ENCODE measurements at places on chromosomes 3 and 15. TPM values are rescaled to one million over a fixed set of nuclear protein-coding genes. Genes with fewer than 3 reads are reported as not detected.

DNA sequence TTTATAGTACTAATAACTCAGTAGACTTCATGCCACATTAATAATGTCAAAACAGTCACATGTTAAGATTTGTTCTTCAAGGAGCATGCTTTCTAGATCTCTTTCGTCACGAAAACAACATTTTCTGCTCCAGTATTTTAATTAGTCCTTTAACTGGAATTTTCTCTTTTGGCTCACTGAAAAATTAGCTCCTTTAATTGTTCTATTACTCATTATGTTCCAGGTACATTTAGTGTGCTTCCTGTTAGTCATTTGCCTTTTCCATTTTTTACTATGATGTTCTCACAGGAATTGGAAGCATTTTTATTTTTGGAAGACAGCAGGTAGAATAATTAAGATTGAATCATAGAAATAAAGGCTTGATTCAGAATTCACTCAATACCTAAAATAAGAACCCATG is 111.2 kb downstream of the SLC9A9 start:
- no peak for DNase-seq

The ABI3BP gene
- 27.2 TPM for total RNA-seq

The SLC51A gene
- total RNA-seq, result 7.5 TPM

DNA sequence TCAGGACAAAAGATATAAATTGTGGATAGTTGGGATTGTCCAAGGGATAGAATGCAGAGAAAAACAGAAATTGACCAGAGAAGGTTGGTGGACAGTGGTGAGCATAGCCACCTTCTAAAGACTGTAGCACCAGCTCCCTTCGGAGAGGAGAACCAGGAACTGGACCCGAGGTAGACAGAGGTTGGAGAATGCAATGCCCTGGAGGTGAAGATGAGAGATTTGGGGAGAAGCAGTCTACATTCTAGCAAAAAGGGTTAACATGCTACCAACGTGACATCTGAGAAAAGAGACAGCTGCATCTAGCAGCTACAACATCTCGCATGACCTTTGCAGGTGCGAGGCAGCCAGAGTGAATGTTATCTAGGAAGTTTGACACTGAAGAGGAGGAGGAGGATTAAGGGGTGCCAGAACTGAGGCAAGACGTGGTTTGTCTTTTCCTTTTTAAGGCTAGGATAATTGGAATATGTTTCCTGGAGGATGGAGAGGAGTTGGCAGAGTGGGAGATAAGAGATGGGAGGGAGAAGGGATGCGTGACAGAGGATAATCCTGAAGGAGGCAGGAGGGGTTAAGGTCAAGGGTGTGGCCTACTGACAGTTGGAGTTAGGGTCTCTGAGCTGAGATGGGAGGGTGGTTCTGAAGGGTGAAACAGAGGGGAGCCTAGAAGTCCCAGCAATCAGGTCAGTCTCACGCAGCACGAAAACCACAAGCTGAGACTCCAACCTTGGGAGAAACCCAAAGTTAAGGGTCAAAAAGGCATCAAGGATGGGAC is 103.7 kb upstream of the NR2E3 start:
- DNase-seq, result no peak

- no peak for DNase-seq
These were observed 11.7 kb downstream of the EDEM1 start for GRCh38 chr3:5198986-5199731.

DNA sequence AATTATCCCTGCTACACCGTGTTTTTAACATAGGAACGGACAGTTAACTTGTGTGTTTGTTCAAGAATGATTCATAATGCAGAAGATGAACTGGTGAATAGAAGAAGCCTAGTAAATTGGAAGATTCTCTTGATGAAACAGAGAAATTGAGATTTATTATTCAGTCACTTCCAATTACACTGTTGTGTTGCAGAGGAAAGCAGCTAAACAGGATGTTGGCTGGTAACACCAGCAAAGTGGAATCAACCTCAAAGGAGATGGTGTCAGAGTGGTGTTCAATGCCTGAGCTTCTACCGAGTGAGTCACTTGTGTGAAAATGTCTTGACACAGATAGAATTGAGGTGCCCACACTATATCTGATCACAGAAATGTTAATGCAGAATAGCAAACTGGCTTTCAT is 399.6 kb downstream of the LPP start:
- no peak for DNase-seq

GRCh38 chr3:119856695-119857094 is 74.8 kb downstream of the NR1I2 start:
- no peak for DNase-seq

The RASGRP1 gene
- 13.5 TPM for total RNA-seq

The BSN gene
- 0.46 TPM for total RNA-seq

DNA sequence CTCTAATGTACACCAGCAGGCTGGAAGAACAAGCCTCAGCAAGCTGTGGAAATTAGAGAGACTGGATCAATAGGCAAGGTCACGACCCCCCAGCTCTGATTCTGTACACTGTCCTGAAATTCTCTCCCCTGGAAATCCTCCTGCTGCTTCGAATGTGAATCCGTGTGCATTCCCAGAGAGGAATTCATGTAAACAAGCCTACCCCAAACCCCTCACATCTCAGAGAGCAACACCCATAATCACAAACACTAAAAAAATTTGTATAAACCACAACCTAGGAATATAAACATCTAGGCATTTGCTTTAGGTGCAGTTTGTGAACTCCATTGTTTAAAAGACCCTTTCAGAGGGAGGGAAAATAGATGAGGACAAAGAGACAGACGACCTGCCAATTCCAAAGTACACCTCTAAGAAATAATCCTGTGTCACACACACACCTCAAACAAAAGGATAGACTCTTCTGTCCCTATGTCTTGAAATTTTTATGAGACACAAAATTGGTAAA is 325.2 kb downstream of the WDR72 start:
- DNase-seq, result no peak

- DNase-seq, result no peak
These were observed 2.2 kb upstream of the UBA3 start for GRCh38 chr3:69082361-69082760.

The CCDC54 gene
- not detected for total RNA-seq

- peak; percentile 95 for DNase-seq
These were observed at the start of the genes EAF1 and METTL6 for GRCh38 chr3:15427182-15427880. TSS of gene EAF1 (plus strand) at chr3:15427598. CDS start at chr3:15427780, 182 bp downstream. TSS of gene METTL6 (minus strand) at chr3:15427544. CDS start at chr3:15426511, 1,033 bp downstream.

DNA sequence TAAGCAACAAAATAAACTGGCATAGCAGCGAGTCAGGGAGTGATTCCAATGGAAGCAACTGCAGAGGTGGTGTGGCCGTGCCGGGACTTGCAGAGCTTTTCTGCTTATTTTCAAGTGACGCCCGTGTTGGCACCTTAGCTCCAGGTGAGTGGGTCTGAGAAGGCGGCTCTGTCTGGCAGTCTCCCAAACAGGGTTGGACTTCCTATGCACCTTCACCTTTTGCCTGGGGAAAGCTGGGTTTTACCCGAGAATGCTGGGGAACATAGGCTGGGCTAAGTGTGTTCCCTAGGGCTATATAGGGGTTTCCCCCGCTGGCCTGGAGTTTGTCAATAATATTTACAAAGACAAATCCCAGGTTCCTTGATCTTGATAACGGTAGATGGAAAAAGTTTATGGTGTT is 179.9 kb upstream of the TBL1XR1 start:
- DNase-seq, result no peak

The ZNF660 gene
- total RNA-seq, result 4.3 TPM

The ARL6IP5 gene
- total RNA-seq, result 139 TPM

DNA sequence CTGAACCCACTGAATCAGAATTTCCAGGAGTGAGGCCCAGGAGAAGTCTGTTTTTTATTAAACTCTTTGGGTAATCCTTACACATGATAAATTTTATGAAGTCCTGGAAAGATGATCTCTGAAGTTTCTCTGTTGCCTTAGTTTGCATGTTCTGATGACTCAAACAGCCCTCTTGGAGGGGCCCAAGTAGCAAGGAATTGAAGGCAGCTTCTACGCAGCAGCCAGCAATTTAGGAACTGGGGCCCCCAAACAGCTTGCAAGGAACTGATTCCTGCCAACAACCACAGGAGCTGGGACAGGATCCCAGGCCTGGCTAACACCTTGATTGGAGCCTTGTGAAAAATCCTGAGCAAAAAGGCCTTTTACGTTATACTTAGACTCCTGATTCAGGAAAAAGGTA is 5.4 kb upstream of the ACP3 start:
- DNase-seq, result no peak

- DNase-seq, result no peak
These were observed 106.0 kb downstream of the RYK start for GRCh38 chr3:134144694-134145093.

DNA sequence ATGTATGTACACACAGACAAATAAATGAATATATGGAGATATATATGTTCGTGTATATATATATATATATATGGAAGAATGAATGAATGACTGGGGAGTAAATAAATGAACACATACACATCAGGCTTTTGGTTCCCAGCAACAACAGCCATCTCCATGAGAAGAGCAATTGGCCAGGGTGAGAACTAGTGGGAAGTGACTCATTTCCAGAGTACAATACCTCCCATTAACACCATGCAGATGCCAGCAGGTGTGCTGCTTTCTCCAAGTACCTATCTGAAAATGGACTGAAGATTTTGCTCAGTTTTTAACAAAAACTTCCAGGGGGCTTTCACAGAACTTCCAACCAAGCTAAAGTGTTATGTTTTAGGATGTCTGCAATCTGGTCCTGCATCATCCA is 179.8 kb upstream of the SLC2A2 start:
- DNase-seq, result no peak

DNA sequence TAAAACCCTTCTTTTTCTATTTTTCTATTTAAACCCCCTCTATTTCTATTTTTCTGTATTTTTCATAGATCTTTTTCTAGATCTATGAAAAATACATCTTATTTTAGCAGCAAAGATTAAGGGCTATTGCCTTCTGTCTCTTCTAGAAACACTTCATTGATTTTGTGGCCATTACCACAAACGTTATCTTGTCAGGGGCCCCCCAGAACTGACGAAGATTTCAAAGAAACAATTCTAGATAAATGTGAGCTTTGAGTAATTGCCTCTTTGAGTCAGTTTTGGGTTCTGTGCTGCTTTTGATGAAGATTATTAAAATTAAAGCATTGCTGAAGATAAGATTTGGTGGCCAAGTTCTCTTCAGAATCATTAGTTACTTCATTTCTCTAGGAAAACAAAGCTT is 279.6 kb upstream of the PEX5L start:
- no peak for DNase-seq

The EIF4E3 gene
- total RNA-seq, result 37.6 TPM

The LRRC15 gene
- total RNA-seq, result 0.09 TPM

DNA sequence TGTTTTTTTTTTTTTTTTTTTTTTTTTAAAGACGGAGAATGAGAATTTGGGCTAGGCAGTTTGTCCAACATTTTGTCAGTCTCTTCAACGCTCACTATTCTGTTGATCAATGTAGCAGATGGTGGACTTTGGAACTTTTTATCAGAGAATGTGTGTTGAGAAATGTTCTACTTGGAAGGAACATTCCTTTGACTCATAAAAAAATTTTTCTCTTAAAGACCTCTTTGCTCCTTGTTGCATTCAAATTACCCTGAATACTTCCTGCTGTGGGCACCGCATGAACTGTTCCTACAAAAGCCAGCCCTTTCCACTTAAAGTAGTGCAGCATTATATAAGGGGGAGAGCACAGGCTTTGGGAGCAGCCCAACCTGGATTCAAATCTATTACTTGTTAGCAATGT is 182.9 kb downstream of the AKAP13 start:
- no peak for DNase-seq
